ENCODE measurements at places on chromosomes 1 and 21.

DNA sequence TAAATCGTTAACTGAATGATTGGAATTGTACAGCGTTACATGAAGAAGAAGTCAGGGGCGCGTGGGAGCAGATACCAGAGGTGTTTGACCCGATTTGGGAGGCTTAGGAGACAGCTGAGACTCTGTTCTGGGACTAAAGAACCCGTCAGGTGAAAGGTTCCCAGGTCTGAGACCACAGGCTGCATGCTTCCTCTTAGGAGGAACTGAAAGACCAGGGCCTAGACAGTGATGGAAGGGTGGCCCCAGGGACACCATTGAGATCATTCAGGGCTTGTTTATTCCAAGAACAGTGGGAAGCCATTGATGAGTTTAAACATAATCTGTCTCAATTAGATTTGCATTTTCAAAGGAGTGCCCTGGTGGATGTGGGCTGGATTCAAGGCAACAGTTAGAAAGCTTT lies 904 bp downstream of the KLF17 start:
- DNase-seq: no peak

DNA sequence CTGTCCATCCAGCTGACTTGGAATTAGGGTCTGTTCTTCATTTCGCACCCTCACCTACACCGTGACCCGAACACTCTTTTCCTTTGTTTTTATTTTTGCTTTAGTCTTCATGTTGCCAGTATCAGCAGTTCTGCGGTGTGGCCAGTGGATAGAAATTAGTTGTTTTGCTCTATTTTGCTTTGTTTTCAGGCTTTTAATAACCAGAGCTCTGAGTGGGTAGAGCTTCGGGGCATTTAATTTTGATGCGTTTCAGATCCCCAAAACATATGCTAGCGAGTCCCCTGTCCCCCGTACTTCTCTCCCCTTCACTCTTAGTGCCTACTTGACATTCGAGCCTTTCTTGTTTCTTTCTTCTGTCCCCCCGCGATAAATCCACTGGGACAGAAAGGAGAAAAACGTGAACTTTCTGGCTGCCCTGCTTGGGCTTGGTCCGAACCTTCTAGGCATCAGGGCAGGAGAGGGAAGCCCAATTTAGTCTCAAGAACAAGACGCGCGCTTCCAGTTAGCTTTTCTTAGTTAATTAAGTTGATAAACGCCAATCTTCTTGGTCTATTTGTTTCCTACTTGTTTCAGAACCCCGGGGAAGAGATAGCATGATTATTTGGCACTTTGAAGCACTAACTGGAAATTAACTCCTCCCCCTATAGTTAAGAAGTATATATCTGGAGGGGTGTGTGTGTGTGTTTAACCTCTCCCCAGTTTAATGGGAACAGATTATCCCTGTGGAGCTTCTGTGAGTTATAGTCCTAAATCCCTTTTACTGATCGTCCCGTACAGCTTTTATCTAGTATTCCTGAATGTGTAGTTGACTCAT lies 839 bp downstream of the SWT1 start:
- peak; percentile 5 for DNase-seq

DNA sequence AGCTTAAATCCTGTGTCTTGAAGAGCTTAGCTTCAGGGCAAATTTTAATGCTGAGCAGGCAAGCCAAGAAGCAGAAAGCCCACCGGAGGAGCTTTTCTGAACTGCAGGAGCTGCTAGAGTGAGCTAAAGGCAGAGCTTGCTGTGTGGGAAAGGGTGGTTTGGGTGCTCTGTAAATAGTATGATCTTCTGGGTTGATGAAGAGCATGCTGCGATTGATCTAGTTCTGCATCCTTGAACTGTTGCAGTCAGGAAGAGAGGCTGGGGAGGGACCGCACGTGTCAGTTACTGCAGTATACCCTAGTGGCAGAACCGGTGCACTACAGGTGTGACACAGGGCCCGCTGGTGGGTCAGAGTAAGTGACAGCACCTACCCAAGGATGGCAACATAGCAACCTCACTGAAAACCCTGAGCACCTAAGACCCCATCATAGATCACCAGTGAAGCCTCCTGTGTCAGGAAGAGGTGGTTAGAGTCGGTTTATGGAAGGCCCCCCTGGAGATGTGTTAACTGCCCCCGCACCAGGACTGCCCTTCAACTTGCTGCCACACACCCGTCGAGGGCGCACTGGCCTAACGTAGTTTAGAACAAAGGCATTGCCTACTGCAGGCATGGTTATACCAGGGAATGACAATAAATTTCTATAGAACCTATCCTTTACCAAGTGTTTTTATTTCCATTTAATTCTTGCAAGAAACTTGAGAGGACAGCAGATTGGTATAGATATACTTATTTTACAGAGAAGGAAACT lies 146.0 kb upstream of the KIAA0040 start:
- no peak for DNase-seq

DNA sequence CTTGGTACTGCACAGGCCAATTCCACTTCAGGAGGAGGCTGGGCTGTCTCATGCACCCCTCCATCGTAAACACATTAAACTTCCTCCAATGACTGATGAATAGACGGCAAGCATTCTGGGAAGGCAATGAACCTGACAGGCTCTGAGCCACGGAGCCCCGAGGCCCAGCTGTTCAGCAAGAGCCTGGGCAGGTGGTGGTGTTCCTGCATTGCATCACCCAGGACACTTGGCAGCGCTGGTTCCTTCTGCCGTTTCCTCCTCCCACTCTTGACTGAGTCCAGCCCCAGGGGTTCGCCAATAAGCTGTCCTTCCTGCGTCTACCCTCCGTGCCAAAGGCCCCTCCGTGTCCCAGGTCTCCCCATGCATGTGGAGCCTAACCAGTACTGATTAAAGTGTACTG lies 109.8 kb downstream of the JAK1 start:
- DNase-seq: no peak

GRCh38 chr1:155831279-155831976 lies 25.6 kb downstream of the GON4L start:
- DNase-seq: no peak

DNA sequence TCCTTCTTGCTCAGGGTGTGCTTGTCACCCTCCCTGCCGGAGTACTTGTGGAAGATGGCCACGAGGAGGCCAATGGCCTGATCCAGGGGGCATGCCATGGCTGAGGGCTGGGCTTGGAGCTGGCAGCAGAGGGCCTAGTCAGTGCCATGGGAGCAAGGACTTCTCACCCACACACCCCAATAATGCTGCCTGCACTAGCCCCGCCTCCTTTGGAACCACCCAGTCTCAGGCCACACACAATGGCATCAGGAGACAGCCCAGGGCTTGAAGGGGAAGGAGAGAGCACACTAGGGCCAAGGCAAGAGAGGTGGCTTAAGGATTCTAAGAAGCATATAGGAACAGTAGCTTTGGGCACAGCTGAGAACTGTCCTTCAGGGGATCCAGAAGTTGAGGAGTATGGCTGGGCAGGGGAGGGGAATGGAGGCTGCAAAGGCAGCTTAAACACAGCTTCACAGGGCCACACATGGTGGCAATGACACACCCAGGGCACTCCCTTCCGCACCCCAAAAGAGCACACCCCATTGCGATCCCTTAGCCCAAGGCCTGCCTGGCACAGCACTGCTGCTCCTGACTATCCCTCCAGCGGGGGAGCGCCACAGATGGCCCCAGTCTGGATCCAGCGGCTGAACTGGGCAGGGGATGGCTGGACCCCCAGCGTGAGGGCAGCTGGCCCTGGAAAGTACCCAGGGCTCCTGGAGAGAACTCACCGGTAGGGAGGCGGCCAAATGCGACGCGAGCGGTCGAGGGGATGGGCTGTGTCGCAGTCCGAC lies at the start of gene S100A6:
S100A6 (minus strand) TSS at position 750 of the 770 bp plus-strand sequence; CDS start at position 98, 652 bp downstream.
- DNase-seq: no peak

- DNase-seq: no peak
These were observed 681 bp upstream of the GPR61 start for GRCh38 chr1:109538827-109539555.

- no peak for DNase-seq
These were observed 10.3 kb downstream of the UTP11 start for GRCh38 chr1:38022810-38023209.

DNA sequence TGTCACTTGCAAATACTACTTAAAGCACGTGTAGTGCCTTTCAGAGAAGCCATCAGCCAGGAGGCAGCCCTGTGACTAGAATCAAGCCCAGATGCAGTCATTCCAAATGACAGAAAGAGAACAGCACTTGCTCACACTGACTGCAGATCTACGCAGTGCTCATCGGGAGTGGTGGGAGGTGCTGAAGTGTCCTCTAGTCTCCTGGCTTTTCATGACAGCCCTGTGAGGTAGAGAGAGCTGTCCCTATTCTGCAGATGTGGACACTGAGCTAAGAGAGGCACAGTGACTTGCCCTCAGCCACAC lies 62.3 kb upstream of the EDN2 start:
- no peak for DNase-seq

DNA sequence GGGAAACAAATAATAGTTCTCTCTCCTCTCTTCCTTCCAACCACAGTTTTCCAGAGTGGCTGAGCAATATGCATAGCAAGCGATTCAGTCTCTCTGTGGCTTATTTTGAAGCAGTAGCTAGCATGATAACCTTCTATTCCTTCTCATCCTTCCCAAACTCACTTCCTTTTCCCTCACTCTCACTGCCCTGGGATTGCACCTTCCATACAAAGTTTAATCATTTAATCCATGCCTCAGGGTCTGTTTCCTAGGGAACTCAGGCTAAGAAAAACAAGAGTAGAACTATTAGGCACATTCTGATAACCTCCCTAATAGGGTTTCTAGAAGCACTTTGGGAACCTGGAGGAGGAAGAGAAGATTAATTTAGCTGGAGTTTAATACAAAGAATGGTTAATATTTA lies 97.7 kb upstream of the S1PR1 start:
- no peak for DNase-seq

GRCh38 chr1:168320800-168321450 lies 40.2 kb downstream of the TBX19 start:
- peak; percentile 18 for DNase-seq

DNA sequence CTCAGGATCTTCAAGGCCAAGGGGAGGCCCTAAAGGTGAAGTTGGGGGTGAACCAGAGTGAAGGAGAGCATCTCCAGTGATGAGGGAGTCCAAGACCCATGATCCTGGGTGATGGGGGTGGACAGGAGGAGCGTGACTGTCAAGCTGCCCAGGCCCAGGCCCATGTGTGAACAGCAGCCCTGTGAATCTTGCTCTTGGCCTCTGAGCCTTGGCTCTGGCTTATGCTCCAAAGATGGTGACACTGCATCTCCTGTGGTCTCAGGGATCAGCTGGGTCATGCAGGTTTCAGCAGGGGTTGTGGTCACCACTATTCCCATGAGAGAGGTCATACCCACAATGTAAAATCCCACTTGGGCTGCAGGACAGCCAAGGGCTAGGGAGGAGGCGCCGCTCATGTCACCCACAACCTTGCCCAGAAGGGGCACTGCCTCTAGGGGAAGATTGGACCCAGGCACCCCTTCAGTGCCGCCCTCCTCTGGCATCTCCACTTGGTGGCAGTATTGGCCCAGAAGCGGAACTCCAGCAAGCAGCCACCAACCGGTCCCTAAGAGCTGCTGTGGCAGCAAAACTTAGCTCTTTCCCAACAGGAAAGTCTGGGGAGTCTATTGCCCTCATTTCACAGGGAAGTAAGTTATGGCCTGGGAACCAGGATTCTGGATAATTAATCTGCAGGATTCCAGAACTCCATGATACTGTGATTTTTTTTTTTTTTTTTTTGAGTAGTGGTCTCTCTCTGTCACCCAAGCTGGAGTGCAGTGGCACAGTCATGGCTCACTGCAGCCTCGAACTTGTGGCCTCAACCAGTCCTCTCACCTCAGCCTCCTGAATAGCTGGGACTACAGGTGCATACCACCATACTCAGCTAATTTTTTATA lies 7.5 kb upstream of the WNT3A start:
- peak; percentile 61 for DNase-seq

- peak; percentile 34 for DNase-seq
These were observed 2.3 kb downstream of the H3-3A start for GRCh38 chr1:226064816-226065248.

- DNase-seq: no peak
These were observed 76.4 kb downstream of the TTC3 start for GRCh38 chr21:37149411-37149810.

DNA sequence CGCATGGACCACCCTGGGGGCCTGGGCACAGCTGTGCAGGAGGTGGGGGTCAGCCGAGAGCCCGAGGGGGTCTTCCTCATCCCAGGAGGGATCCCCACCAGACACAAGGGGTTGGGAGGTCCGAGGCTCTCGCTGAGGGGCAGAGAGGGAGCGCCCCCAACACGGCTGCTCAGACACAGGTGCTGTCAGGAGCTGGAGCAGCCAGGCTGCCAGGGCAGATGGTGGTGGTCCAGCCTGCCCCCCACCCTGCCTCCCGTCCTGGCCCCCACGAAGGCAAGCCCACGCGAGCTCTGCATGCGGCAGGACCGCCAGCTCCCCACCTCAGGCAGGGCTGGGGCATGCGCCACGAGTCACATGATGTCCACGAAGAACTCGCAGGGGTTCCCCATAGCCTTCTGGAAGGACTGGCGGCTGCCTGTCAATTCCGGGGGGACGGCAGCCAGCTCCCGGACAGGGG lies 4.7 kb downstream of the TAS1R3 start:
- DNase-seq: no peak

DNA sequence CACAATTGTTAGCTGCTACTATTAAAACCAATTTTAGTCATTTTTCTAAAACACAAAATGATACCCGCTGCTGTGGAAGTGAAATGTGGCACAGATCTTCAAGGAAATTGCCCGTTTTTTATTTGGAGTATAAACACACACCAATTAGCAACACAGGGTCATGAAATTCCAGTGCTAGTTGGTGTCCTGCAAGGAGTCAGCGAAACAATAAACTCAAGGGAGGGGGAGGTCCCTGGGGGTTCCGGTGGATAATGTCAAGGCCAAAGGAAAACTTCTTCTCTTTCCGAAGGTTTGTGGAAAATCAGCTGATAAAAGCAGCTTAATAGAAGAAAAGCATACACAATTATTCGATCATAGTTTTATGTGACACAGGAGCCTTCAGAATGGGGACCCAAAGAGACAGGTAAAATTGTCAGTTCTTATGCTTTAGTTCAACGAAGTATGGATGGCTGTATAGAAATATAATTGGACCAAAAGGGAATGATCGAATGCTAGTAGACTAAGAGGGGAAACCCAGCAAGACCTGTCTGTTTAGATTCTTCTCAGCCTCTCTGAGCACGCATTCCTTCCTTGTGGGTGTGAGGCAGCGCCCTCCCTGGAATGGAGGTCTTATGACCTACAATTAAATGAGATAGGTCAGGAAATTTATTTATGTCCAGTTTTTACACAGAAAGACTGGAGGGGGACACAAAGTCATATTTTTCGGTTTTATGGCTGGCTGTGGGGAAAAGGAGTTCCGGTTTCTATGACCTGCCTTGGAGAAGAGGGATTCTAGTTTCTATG lies 65.9 kb downstream of the KCNK1 start:
- no peak for DNase-seq

- no peak for DNase-seq
These were observed 41.8 kb downstream of the MAP3K7CL start for GRCh38 chr21:29172282-29172681.
